CD4-positive, alpha-beta T cell treated with Interleukin-15 for 1 hour (primary cell): ENCODE measurements at places on chromosomes 1 and 21.

DNA sequence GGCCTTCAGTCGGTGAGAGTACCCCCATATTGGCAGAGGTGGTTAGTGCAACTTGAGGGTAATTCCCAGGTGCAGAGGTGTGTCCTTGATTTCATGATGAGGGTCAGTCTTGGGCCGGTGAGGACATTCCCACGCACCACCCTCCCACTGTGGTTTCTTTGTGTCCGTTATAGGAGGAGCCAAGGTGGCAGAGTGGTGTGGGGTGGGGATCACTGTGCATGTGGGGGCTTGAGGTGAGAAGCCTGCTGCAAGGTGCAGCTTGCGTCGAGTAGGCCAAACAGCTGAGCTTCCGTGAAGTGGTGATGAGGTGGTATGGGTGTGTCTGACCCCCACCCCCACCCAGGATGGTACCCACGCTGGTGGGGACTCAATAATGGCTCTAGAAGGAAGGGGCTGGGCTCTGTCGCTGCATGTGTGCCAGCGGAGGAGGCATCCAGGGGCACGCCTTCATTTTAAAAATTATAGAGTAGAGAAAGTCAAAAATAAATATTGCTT is 6.2 kb downstream of the PTPRF start:
- no peak for DNase-seq

DNA sequence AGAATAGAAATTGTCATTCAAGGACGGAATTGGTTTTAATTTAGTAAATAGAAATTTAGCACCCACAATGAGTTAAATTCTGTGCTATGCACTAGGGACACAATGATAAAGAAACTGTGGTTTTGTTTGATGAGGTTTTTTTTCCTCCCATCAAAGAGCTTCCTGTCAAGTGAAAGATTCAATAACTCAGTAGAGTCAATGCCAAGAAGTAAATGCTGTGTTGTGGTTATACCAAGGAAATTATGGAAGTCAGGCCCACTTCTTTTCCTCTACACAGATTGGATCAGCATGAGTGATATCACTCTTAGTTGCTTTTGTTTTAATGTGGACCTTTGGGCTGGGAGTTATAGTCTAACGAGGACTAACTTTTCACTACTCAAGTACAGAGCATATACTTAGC is 1269.6 kb upstream of the ADGRL2 start:
- no peak for DNase-seq

- DNase-seq: no peak
Observed at GRCh38 chr1:115722221-115722620, 46.3 kb downstream of the CASQ2 start.

GRCh38 chr1:233597489-233597901 is 16.4 kb upstream of the KCNK1 start:
- no peak for DNase-seq

DNA sequence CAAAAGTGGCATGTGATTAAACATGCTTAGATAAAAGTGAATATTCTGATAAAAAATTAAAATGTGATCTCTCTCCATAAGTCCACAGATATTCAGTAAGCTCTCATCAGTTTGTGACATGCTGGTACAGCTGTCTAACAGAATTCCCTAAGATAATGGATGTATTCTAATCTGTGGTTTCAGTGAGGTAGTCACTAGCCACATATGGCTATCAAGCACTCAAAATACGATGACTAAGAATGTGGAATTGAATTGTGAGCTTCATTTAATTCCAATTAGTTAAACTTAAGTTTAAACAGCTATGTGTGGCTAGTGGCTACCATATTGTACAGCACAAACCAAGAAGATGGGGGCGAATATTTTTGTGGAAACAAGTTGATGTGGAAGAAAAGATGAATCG is 4.1 kb upstream of the REG4 start:
- DNase-seq: no peak

- no peak for DNase-seq
Observed at GRCh38 chr1:193418745-193419058, 232.3 kb upstream of the B3GALT2 start.

- no peak for DNase-seq
Observed at GRCh38 chr1:232423591-232423990, 206.3 kb downstream of the SIPA1L2 start.

DNA sequence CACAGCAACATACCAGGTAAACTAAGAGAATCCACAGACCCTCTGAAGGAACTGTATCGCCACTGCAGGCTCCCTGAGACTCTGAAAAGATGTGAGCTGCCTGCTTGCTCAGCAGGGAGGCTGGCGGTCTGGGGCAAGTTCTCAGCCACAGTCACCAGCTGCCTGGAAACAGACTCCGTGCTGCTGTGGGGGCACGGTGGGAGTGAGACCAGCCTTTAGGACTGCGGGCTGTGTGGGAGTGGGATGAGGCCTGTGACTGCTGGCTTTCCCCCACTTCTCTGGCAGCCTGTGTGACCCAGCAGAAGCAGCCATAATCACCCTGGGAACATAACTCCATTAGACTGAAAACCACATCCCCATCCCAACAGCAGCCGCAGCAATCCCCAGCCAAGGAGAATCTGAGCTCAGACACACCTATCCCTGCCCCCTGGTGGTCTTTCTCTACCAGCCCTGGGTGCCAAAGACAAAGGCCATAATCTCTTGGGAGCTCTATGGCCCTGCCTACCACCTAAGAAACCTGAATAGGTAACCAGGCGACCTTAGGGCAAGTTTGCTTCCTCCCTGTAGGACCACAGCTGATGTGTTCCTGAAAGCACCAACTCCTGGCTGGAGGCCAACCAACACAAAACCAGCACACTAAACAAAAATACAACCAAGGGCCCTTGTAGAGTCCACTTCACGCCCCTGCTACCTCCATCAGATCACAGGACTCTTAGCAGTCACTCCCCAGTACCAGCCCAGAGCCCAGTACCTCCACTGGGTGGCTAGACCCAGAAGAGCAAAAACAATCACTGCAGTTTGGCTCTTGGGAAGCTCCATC is 151.5 kb downstream of the SMYD3 start:
- DNase-seq: no peak

GRCh38 chr1:98546319-98546718 is 115.2 kb upstream of the SNX7 start:
- no peak for DNase-seq

GRCh38 chr1:121586369-121587229 is 401.8 kb downstream of the SRGAP2C start:
- DNase-seq: no peak

- DNase-seq: no peak
Observed at GRCh38 chr1:155064832-155065429, 1.4 kb downstream of the EFNA4 start.

DNA sequence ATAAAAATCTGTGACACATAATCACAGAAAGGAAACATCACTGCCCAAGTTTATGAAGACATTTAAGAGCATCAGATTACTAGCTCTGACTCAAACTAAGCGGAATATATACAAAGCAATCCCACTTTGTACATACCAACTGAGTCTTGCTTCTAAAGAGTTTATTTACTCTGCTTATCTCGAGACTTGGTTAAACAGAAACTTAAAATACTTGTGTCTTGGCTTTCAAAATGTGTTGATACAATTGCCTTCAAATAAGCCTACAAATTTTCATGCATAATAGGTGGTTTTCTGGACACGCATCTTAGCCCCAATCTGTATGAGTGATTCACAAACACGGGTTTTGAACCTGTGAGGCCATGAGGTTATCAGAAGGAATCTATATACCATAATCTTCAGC is 21.0 kb downstream of the CD160 start:
- DNase-seq: no peak

GRCh38 chr1:223466151-223466550 is 72.9 kb downstream of the CCDC185 start:
- DNase-seq: no peak
